ENCODE measurements at places on chromosomes 5 and 9. TPM values are rescaled to one million over a fixed set of nuclear protein-coding genes. Genes with fewer than 3 reads are reported as not detected.

GRCh38 chr5:168552146-168552545 is 23.0 kb downstream of the FBLL1 start:
- peak; percentile 82 for DNase-seq

SPINK6 gene
- total RNA-seq, result not detected

DNA sequence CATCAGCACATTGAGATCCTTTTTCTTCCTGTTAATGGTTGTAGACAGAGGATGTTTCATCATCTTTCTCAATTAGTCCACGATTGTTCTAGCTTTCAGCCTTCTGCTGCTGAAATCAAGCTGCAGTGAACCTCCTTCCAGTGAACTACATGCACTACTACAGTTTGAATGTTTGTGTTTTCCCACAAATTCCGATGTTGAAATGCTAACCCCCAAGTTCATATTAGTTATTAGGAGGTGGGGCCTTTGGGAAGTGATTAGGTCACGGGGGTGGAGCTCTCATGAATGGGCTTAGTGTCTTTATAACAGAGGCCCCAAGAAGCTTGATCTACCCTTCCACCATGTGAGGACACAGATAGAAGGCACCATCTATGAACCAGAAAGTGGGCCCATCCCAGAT is 32.9 kb downstream of the NSG2 start:
- peak; percentile 21 for DNase-seq

DNA sequence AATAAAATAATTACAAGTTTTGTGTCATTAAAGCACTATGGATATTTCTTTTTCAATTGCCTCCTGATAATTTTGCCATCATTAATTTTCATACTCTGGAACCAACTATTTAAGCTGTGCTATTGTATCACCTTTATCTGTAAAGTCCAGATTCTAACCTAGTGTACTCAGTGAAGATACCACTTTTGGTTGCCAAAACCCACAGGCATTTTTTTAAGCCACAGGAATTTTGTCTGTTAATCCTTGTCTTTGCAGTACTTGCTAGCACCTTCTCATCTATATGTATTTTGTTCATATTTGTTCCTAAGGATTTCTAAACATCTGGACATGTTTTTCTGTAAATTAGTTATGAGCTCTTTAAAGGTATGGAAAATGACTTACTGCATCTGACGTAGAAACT is 481.4 kb upstream of the DAB2 start:
- peak; percentile 76 for DNase-seq

GRCh38 chr9:76700916-76701315 is 63.3 kb upstream of the PCA3 start:
- DNase-seq, result no peak

DNA sequence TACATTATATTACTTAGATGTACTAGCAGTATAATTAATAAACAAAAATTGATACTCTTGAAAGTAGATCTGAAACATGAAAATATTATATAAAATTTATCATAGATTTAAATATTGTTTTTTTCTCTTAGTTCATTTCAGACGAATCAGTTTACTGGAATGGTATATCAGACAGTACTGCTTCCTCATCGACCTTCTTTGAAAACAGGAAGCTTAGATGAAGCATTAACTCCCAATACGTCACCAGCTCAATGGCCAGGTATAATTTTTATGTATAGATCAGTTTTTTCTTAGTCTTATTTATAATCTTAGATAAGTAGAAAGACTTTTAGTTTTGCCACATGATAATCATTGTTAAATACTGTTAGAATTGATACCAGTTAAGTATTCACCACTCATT is 106.3 kb downstream of the DMXL1 start:
- no peak for DNase-seq

DNA sequence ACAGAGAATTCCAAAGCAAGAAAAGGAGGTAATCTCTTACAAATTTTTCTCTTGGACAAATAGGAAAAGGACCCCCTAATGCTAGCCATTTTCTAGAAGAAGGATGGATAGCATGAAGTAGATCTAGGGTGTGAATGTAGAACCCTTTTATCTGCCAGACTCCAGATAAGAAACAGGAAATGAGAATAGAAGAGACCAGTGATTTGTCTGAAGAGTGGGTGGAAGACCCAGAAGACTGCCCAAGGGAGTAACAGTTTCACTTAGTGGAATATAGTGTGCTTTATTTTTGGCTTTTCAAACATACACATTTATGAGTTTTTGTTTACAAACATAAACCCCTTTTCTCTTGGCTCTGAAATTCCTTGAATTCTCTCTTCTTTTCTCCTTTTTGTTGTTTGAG is 25.0 kb downstream of the ECM2 start:
- no peak for DNase-seq

GRCh38 chr5:170510559-170510958 is 6.7 kb downstream of the KCNIP1 start:
- no peak for DNase-seq

GRCh38 chr9:93206576-93207155 is 22.7 kb downstream of the WNK2 start:
- no peak for DNase-seq

DNA sequence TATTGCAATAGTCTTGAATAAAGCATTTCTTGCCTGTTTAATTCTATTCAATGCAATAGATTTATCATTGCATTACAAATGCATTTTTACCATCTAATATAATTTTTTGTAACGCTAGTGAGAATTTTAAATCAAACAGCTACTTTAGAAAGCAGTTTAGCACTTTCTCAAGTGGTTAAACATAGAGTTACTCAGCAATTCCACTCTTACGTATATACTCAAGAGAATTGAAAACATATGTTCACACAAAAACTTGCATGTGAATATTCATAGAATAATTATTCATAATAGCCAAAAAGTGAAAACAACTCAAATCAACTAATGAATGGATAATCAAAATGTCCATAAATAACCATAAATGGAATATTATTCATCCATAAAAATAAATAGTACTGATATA is 244.7 kb downstream of the TMEM167A start:
- DNase-seq, result no peak

DNA sequence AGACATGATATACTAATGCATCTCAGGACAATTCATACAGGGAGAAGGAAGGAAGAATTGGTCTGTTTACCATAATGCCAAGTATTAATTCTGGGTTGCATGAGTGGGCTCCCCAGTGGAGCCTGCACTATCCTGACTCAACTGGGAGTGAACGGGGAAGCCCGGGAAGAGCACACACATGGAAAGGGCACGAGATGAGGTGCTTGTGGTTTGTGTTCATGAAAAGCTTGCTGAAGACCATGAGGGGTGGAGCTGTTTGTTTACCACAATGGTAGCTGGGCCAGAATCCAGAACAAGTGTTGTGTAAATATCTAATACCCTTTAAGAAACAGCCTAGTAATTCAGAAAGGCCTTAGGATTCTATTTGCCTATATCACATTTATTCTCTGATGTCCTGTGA is 44.6 kb downstream of the POC5 start:
- DNase-seq, result peak; percentile 37

DNA sequence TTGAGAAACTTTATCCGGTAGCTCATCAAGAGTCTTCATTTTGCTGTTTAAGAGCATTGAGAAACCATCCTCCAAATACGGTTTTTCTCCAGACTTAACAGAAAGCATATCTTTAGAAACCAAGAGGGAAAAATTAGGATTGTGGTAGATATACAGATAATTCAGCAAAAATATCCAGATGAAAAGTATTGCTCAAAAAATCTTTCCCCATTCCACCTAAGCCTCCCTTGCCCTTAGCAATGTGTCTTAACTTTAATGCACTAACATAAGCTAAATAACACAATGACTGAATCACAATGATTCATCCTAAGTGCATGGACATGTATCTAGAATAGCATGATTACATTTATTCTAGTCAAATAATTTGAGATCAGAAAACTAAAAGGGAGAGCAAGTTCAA is 130.3 kb upstream of the TARS1 start:
- peak; percentile 75 for DNase-seq

DNA sequence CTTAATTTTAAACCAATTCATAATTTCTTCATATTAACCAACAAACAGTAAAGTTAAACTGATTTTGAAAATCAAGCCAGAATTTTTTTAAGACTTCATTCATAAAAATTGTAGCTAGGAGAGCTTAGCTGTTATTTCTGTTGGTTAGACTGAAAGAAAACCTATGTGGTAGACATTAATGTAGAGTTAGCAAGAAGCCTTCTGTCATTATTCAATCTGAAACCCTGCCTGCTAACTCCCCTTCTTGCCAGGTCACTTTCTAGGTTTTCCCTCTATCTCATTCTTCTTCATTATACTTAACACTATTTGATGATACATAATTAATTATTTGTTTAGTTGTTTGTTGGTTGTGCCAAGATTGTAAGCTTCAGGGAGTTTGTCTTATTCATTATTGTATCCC is 304.3 kb upstream of the MEF2C start:
- no peak for DNase-seq

- no peak for DNase-seq
Observed at GRCh38 chr5:2744485-2744884, 7.0 kb downstream of the IRX2 start.

GRCh38 chr9:91382298-91382697 is 20.6 kb upstream of the AUH start:
- DNase-seq, result no peak

- DNase-seq, result no peak
Observed at GRCh38 chr5:76495870-76496269, 92.8 kb downstream of the IQGAP2 start.

DNA sequence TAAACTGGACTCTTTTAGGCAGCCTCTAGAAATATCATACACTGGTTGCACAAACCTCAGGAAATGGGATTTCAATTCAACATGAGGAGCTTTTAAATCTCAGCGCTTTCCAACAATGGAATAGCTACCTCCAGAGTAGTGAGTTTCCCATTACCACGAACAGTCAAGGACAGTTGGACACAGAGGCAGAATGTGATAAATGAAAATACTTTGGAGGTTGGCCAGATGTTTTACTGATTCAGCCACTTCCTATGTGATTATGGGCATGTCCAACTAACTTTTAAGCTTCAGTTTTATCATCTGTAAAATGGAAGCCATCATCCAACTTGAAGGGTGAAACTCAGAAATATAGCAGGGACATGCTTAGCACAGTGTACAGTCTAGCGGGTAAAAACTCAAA is 2.1 kb downstream of the FBXW2 start:
- DNase-seq, result no peak

- DNase-seq, result peak; percentile 72
Observed at GRCh38 chr5:39256477-39257235, 37.3 kb upstream of the FYB1 start.

C1QTNF3 gene
- 0.86 TPM for total RNA-seq

DNA sequence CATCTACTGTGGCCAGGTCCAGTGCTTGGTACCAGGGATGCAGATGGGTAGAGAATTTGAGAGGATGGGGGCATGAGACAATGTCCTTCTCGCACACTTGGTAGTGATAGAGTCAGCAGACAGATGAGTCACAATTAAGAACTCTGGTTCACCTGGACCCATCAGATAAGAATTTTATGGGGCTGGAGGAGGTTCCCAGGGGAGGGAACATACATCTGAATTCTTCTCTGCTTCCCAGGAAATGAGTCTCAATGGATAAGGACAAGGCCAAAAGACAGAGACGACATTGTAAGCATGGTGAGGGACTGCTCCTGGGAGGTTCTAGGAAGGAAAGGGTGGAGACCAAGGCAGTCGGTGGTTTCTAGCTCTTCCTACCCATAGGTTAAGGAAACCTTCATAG is 5.3 kb downstream of the SLC4A9 start:
- DNase-seq, result no peak

GRCh38 chr9:93899609-93900435 is 55.3 kb downstream of the BARX1 start:
- no peak for DNase-seq

GRCh38 chr5:81310402-81311063 is 9.1 kb downstream of the ZCCHC9 start:
- DNase-seq, result no peak

CDC20B gene
- total RNA-seq, result not detected

DNA sequence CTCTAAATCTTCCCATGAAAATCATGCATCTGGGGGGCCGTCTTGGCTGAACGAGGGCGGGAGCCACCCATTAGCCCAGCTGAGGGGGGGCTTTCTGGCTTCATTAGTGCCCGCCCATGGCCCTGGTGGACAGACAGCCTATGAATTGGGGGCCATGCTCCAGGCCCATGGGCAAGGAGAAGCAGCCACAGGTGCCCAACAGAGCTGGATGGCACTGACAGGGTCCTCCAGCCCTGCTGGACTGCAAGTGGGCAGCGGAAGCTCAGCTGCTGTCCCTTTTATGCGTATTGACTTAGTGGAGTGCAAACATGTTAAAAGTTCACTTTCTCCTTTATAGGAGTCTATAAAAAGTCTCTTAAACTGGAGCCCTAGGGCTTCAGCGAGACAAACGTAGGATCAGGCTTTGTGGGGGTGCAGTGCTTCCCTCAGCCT is 75.3 kb downstream of the MACROH2A1 start:
- no peak for DNase-seq

DNA sequence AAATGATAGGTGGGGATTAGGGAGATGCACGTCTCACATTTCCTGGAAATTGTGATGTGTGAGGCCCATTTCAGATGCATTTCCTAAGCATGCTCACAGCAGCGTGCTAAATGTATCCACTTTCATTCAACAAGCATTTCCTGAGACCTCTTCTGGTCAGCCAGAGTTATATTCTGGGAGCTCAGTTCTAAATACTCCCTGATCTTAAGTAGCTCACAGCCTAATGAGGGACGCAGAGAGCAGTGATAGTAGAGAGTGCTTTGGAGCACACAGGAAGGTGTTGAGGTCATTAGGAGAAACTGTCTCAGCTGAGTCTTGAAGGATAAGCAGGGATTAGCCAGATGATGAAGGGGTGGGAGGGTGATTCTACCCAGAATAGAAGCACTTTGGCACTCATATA is 46.2 kb upstream of the FSD1L start:
- DNase-seq, result peak; percentile 33

SNX24 gene
- total RNA-seq, result 29.8 TPM

- peak; percentile 79 for DNase-seq
Observed at GRCh38 chr5:71782771-71783770, 64.0 kb downstream of the CARTPT start.

PTGR1 gene
- 116 TPM for total RNA-seq

- DNase-seq, result no peak
Observed at GRCh38 chr9:134839455-134840125, 41.0 kb upstream of the FCN2 start.

MRNIP gene
- 9.0 TPM for total RNA-seq

- DNase-seq, result no peak
Observed at GRCh38 chr9:90805006-90805996, 3.7 kb downstream of the SYK start.

GRCh38 chr5:111933086-111933485 is 176.1 kb upstream of the NREP start:
- no peak for DNase-seq

- DNase-seq, result no peak
Observed at GRCh38 chr5:118937393-118938061, 50.8 kb downstream of the DTWD2 start.
